ENCODE measurements at places on chromosomes 1 and 21.

- DNase-seq, result no peak
Observed at GRCh38 chr1:94530373-94530878, 11.1 kb downstream of the F3 start.

GRCh38 chr1:218494449-218494852 lies 149.3 kb downstream of the TGFB2 start:
- DNase-seq, result no peak

DNA sequence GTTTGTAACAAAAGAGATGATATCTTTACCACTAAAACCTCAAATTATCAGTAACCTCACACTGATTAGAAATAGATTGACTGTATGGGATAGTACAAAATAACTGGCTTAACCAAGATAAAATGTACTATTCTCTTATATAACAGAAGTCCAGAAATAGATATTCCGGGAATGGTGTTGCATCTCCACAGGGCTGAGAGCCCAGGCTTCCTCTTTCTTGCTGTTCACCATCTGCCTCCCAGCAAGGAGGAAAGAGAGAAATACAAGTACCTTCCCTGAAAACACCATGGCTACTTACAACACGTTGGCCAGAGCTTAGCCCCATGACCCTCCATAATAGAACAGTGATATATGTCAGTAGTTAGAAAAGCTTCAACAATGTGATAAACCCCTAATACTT lies 47.0 kb upstream of the KCNK1 start:
- no peak for DNase-seq

GRCh38 chr1:159510229-159510541 lies 25.6 kb downstream of the OR10J5 start:
- DNase-seq, result no peak

- no peak for DNase-seq
Observed at GRCh38 chr1:212561501-212561931, 47.0 kb upstream of the ATF3 start.

DNA sequence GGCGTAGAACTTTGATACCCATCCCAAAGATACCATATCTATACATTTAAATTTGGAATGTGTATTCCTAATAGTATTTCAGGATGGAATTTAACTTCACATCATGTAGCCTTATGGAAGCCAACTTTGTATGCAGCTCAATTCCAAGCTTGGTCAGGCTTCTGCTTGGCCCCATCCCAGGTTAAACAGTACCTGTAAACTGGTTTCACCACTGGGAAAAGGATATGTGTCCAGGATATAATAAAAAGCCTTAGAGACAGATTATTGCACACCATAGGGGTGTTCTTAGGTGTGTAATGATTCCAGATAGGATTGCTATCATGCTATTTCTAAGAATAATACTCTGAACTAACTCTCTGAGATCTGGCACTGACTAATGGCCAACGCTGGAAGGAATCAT lies 28.1 kb downstream of the ADAM30 start:
- DNase-seq, result no peak

DNA sequence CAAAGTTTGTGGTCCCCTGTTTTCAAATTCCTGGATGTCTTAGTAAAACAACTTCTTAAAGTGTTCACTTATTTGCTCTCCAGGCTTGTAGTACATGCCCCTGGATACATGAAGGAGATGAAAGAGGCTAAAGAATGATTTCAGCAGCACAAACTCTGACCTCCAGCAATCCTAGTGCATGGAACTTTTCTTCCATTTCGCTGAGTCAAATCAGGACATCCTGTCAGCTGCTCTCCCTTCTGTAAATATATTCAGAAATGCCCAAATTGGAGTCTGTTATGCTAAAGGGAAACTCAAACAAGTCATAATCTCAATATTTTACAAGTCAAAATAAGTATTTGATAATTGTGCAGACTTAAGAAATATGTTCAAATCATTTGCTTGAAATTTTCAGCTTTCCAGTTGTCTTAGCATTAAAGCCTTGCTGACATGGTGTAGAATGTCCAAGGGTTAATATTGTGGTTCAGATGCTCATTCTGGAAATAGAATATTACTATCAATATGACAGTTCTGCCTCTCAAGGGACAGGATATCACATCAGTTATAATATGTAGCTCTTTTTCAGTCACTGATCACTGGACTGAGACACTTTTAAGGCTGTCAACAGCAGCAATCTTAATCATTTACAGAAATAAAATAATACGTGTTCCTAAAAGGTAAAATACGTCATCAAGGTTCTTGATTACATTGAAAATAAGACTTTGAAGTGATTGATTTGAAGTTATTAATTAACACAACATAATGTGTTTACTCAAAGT lies 1157.3 kb downstream of the PLA2G4A start:
- DNase-seq, result no peak

DNA sequence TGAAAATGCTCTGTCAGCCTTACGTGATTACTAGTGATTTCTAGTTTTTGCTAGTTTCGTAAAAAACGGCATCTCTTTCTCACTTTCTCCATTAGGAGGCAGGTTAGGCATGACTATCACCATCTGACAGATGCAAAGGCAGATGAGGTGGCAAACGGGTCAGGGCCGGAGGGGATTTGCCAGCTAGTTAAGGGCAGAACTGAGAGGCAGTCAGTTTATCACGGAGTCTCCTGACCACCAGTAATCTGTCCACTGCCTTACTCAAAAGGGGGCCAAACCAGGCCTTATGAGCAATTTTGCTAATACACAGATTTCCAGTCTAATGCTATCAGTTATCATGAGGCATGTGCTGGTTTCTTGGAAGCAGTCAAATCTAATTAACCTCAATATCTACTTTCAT lies 159.3 kb downstream of the TSEN15 start:
- no peak for DNase-seq

GRCh38 chr1:116990612-116991151 lies 10.9 kb upstream of the CD101 start:
- DNase-seq, result no peak

GRCh38 chr1:17195731-17196130 lies 9.2 kb upstream of the PADI1 start:
- no peak for DNase-seq

DNA sequence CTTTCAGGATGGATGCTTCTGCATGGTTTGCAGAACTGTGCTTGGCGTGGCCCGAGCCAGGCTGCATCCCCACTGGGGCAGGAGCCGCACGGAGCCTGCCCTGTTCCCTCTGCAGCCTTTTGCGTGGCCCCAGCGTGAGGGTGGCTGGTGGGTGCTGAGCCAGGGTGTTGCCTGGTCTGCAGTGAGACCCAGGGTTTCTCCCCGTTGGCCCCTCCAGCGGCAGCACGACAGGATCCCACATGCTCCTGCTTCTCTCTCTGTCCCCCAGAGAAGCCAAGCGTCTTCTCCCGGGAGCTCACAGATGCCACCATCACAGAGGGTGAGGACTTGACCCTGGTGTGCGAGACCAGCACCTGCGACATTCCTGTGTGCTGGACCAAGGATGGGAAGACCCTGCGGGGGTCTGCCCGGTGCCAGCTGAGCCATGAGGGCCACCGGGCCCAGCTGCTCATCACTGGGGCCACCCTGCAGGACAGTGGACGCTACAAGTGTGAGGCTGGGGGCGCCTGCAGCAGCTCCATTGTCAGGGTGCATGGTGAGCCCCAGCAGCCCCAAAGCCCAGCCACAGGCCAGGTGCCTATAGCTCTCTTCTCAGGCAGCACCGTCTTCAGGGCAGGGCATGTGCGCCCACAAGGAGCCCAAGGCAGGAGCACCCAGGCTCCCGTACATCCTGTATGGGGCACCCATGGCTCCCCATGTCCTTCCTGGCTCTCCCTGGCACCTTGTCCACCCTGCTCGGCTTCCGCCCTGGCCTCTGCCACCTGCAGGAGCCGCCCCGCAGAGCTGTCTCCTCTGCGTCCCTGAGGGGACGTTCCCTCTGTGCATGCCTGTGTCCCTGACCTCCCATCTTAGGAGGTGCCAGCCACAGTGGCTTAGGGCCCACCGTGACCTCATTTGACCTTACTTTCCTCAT lies 78.9 kb downstream of the OBSCN start:
- no peak for DNase-seq

DNA sequence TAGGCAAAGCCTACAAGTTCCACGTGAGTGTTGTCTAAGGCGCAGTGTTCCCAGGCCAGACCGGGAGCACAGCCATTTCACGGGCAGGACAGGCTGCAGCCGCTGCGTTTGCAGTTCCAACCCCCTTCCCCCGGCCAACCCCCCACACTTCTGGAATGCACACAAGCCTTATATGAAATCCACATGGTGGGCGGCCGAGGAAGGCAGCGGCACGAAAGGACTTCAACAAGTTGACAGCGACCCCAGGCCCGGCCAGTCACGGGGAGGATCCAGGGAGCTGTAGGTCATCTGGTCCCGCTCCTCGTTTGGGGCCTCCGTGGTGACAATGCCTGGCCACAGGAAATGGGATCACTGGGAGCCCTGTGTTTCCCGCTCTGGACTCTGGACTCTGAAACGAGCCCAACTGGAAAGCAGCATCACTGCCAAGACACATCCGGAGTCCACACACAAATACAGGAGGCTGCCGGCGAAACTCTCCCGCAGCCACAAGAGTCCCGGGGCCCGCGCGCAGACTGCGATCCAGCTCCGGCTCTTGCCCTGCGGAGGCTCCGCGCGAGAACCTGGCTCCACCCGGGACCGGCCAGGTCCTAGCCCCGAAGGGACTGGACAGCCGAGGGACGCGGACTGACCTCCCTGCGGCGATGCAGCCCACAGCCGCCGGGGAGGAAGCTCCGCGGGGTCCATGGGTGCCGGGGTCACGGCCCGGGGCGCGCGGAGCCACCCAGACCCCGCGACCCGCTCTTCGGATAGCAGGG lies 794 bp downstream of the NID1 start:
- peak; percentile 24 for DNase-seq

GRCh38 chr21:21183092-21183491 lies 184.9 kb downstream of the NCAM2 start:
- no peak for DNase-seq

- DNase-seq, result no peak
Observed at GRCh38 chr1:243553090-243553489, 297.0 kb downstream of the AKT3 start.

DNA sequence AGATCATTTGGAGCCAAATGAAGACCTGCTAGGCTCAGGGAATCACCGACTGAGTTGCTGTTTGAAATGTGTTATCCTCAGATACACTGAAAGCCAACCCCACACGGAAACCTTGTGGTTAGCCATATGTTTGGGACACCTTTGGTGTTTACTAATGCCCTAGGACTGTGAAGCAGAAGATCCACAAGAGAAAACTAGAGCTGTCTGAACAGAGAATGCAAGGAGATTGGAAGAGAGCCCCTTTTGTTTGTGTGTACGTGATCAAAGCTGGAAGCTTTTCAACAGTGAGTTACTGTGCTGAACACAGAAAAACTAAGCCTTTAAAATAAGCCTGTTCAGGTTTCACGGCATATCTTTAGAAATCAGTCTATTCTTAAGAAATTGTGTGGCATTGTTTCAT lies 908.2 kb upstream of the ADGRL2 start:
- no peak for DNase-seq

DNA sequence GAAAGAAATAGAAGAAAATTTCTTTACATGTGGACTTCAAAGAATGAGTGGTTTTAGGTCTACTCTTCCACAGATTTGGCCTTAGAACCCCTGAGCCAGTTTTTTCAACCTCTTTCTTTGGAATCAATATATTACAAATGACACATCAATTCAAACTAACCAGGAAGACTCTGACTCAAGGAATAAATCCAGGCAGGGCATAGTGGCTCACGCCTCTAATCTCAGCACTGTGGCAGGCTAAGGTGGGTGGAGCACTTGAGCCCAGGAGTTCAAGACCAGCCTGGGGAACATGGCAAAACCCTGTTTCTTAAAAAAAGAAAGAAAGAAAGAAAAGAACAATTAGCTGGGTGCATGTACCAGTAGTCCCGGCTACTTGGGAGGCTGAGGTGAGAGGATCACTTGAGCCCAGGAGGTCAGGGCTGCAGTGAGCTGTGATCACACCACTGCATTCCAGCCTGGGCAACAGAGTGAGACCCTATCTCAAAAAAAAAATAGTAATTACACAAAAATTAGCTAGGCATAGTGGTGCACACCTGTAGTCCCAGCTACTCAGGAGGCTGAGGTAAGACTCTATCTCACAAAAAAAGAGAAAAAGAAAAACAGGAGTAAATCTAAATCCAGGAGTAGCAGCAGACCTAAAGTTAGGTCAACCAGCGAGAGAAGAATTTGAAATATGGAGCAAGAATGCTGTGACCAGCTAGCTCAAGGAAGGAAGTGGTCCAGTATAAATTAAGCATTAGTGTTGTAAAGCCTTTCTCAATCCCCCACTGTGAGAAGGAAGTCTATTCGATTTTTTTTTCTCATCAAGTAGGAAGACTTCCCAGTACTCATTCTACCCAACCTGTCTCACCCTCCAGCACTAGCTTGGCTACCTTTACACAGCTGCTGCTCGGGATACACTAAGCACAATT lies 1.9 kb downstream of the SORT1 start:
- DNase-seq, result no peak

GRCh38 chr1:226134170-226135058 lies 52.1 kb downstream of the ACBD3 start:
- no peak for DNase-seq

DNA sequence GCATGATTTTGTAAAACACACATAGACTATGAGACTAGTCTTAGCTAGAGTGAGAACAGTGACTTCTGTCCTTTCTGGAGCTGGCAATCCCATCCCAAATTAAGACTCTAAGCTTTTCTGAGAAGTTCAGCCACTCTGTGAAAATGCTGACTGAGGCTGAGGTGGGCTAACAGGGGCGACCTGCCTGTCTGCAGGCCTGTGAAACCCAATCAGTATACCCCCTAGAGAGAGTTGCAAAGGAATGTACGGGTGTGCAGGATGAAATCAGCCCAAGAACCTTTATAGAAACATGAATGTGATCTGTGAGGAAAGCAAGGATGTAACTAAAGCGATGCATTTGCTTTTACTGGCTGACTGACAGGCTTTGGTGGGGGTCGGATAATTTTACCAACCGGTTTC lies 16.0 kb upstream of the TBX15 start:
- no peak for DNase-seq

DNA sequence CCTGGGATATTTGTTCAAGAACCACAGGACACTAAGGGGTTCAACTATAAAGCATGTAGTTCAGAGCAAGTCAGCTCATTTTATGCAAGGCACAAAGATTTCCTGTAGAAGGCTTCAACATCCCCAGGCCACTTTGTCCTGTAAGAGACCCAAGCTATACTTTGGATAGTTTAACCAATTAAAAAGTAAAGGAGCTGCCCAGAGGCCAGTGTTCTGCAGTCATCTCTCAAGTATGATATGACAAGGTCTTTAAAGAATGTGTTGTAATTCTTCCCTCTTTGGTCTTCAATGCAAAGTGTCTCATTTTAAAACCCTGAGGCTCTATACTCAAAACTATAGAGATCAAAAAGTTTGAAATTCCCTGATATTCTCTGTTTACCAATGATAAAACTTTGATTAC lies 34.1 kb downstream of the KRTAP20-3 start:
- DNase-seq, result no peak

GRCh38 chr21:36075171-36075570 lies 5.3 kb downstream of the CBR1 start:
- DNase-seq, result no peak
